DMS53 (cell line): ENCODE measurements at places on chromosomes 3 and 15.
A peak's percentile ranks its signal among the peaks of the same experiment; 100 is the strongest.

DNA sequence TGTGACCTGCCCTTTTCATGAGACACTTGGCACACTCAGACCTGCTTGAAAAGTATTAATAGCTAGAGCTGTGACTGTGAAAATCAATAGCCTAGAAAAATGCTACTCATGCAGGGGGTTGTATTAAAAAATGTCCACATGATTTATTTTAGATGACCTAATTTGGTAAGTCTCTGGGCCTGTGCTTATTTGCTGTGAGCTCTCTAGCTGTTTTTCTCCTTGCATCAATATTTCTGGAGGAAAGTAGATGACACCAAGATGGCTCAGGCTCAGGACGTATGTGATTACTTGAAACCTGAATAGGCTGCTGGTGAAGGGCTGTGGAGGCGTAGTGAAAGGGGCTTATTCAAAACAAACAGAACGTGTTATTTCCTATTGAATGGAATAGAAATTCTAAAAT is 29.5 kb downstream of the KCNAB1 start:
- no peak for DNase-seq

DNA sequence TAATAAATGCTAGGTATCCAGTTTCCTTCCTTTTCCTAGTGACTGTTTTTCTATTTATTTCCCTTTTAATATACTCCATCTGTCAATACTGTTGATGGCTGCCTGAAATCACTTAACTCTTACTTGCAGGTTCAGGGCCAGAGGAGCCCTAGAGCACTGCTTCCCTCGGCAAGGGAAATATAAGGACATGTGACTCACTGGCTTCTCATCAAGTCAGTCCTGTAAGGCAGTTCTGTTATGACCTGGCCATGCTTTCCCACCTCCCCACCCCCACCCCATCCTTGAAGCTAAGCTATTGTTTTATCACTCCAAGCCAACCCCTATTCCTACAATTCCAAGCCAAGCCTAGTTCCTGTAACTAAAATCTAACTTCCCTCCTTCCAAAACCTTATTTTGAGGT is 800.7 kb downstream of the ROBO1 start:
- DNase-seq: no peak

- DNase-seq: no peak
Measured at GRCh38 chr3:126549861-126550487, 8.8 kb downstream of the C3orf22 start.

DNA sequence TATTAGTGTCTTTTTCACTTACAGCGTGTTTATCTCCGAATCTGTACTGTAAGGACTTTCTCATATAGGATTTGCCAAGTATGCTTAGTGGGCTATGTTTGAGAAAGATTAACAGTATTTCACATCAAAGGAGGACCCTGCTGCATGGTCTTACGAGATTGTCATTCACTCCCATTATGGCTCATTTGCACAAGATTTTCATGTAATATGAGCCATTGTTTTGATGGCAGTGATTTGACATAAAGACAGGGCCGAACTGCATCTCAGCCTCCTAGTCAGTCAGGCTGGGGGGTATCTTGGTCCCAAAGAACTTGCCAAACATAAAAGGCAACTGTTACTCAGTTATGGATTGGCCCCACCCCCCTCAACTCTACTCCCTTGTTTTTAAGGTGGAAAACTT is 205.9 kb downstream of the ZIC1 start:
- no peak for DNase-seq

- DNase-seq: peak; percentile 48
Measured at GRCh38 chr3:71168880-71169411, 414.6 kb downstream of the FOXP1 start.

DNA sequence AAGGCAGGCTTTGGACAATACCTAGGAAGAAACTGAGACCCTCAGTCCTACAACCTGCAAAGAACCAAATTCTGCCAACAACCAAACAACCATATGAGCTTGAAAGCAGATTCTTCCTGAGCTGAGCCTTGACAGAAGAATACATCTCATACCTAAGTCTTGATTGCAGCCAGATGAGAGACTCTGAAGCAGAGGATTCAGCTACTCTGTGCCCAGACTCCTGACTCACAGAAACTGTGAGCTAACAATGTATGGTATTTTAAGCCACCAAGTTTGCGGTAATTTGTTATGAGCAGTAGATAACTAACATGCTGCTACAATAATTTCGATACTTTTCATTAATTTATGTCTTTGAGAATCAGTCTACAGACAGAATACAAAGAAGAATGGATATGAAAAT is 325.1 kb upstream of the CBLB start:
- DNase-seq: no peak

DNA sequence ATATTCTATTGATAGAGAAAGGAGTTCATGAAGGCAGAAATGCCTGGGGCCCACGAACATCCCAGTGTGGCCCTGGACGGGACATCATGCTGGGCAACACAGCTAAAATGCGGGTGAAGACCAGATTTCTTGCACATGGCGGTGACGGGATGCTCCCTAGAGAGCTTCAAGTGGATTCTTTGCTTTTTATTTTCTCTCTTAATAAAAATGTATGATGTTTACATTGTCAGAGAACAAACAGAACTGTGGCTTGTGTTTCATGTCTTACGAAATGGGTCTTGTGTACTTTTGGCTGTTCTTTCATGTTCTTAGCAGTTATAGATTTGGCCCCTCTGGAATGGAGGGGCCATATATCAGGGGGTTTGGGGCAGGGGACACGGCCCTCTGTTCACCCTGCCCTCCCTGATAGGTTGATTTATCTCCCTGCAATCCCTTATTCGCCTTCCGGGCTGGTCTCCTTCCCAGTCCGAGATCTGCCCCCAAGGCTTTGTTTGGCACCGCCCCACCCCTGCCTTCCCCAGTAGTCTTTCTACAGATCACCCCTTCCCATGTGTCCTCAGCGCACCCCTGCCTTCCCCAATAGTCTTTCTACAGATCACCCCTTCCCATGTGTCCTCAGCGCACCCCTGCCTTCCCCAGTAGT is 68.7 kb upstream of the CGNL1 start:
- DNase-seq: peak; percentile 20

- no peak for DNase-seq
Measured at GRCh38 chr3:17411157-17411877, 331.1 kb downstream of the TBC1D5 start.

- no peak for DNase-seq
Measured at GRCh38 chr3:45462522-45463265, 74.3 kb downstream of the LARS2 start.

DNA sequence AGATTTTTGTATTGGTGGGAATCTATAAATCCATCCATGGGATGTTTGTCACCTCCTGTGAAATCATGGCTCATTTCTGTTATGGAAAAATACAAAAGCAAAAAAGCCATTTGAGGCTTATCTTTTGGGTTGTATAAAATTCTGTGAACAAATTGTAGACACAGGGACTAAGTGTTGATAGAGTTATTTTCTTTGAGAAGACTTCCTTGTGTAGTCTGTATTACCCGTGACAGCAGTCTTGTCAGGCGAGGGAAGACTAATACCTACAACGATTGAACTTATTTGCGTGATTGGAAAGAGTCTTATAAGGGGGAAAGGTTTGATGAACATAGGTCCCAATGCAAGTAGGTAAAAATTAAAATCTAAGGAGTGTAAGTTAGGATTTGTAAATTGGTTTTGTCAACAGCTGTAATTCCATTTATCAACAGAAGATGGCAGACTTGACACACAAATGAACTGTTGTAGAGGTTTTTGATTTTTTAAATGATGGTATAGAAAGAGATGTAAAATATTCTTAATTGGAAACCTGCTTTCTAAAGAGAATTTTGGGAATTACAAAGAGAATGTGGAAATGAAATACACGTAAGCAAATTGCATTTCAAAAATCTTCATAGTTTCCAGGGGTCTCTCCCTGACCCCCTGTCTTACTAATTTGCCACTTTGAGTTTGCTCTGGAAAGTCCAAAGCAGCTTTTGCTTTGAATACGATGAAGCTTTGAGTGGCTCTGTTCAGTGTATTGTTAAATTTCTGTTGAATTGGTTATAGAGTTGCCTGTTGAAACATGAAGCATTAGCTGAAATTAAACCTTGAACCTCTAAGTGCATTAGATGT is 33.2 kb downstream of the SLC25A26 start:
- DNase-seq: peak; percentile 12

DNA sequence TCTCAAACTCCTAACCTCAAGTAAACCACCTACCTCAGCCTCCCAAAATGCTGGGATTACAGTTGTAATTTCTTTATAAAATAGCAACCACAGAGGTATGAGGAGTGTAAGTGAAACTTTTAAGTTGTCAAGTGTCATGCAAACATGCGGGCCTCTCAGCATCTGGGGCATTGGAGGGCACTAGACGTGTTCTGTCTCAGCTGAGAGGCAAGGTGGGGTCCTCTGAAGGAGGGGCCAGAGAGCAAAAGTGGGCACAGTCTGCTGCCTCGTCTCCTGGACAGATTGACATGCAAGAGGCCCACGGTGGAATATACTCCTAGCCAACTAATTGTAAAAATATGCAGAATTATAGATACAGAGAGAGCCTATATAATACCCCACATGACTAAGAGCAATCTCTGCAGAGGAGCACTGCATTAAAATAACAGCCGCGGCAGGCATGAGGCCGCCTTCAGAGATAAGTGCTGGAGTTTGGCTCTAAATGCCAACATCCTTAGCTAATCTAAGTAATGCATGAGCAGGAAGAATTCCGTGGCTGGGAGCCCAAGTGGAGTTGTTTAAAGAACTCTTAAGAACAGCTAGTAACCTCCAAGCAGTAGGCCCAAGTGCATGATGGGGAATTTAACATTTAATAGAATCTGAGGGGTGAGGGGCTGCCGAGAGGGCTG is 87.8 kb upstream of the RNU6-1 start:
- DNase-seq: no peak

GRCh38 chr3:14884665-14885064 is 62.7 kb upstream of the NR2C2 start:
- no peak for DNase-seq

GRCh38 chr15:63110428-63111026 is 11.1 kb upstream of the LACTB start:
- no peak for DNase-seq

DNA sequence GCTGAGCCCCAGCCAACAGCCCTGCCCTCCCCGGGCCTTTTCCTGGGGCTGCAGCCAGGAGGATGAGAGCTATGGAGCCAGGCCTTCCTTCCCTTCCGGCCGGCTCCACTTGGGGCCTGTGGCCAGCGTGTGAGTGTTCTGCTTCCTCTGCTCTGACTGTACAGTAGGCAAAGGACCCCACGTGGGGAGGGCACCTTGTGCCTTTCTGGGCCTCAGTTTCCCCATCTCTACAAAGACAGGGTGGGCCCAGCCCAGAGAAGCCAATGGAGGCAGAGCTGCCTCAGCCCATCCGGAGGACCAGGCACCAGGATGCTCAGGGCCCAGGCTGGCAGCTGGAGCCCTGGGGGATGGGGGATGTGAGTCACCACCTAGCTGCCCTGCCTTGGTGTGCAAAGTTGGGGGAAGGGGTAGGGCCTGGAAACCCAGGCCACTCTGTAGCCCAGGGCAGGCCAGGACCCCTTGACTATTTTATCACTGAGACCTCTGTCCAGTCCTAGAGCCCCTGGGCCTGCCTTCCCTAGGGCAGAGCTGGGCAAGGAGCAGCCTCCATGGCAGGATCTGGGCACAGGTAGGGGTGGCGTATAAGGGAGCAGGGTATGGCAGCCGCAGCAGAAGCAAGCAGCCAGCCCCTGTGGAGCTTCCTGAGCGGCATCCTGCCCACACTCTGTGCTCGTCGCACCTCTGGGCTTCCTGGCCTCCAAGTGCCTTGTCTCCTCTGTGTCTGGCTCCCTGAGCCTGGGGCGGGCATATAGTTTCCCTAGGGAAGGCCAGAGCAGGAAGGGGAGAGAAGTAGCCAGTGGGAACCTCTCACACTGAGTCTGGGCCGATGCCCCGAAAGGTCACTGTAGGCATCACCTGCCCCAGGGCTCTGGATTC is 1.8 kb downstream of the PSTPIP1 start:
- DNase-seq: peak; percentile 23

DNA sequence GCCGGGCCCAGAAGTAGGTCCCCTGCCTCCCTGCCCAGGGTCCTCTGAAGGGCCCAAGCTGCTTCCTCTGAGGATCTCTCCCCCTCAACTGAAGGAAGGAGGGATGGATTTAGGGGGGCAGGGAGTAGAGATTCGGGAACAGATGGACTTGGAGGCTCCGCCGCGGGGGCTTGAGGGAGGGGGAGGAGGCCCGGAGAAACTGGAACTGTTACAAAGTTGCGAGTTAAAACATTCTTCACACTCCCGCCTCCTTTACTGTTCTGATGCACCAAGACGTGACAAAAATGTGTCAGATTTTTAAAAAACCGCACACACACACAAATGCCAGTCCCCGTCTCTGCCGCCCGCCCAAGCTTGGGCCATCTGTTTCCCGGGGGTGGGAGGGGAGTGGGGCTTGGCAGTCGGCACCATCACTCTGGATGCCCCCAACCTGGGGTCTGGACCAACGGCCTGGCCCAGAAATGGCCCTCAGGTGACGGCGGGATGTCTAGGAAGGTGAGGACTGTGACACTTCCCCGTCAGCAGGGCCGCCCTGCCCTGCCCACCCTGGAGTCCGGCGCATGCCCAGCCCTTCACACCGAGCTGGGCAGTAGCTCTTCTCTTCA is 25.0 kb upstream of the LINGO1 start:
- no peak for DNase-seq

- peak; percentile 96 for DNase-seq
Measured at GRCh38 chr15:98896802-98897732, 110.5 kb downstream of the PGPEP1L start.

DNA sequence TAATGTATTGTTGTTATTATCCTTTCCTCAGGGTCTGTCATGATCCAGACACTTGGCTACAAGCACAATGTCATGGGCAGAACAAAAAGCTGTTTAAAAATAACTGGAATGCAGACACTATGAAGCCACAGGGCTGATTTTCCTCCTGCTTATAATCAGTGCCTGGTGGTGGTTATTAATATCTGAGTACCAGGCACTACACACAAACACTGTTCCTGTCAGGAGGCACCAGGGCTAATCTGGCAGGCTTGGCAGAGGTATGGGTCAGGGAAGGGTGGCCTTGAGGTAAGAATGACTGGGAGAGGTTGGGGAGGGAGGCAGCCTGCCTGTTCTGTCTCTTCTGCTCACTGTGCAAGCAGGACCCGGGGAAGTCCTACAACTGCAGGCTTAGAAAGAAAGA is 67.2 kb downstream of the WDR76 start:
- DNase-seq: no peak

GRCh38 chr3:157375342-157375986 is 61.2 kb upstream of the PTX3 start:
- DNase-seq: no peak

DNA sequence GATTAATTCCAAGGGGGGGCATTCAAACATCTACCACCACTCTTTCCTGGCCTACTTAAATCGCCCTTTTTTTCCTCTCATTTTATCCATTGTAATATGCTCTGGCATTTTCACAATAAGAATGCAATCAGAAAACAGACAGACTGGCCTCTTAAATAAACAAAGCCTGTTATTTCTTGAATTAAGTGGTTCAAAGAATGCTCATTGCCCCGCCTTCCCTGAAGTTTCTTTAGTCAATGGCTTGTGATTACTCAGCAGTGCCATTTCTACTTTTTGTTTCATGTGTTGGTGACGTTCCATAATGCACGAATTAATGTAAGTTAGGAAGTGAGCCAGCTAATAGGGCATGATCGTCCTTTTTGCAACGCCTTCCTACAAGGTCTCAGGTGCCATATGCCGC is 68.0 kb downstream of the FBN1 start:
- no peak for DNase-seq
